HEK293T (cell line): ENCODE measurements at places on chromosomes 4 and X.

GRCh38 chrX:133337250-133337649 lies 78.0 kb downstream of the GPC4 start:
- no peak for DNase-seq

DNA sequence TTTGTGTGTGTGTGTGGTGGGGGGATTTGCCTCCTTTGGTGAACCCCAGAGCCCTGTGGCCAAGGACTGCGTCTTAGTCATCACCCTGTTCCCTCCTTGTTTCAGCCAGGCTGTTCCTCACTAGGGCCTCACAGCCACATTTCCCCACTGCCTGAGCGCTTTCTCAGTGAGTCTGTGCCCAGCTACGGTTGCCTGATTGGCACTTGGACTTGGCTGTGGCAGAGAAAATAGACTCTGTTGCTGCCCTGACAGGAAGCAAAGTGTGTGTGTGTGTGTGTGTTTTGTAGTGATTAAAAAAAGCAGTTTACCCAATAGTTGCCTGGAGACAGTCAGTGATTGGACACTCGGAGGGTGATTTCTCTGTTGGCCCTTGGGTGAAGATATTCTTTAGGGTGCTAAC lies 113.0 kb downstream of the UCHL1 start:
- DNase-seq = no peak

DNA sequence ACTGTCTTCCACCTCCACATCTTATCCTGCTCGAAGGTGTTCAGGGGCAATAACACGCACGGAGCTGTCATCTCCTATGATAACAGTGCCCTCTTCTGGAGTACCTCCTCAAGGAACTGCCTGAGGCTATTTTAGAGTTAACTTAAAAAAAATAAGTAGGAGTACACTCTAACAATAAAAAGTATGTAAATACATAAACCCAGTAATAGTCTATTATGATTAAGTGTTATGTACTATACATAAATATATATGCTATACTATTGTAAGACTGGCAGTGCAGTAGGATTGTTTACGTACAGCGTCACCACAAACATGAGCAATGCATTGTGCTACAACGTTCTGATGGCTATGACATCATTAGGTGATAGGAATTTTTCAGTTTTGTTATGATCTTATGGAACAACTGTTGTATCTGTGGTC lies 34.5 kb upstream of the TLR2 start:
- DNase-seq = no peak

- no peak for DNase-seq
Observed at GRCh38 chrX:83145876-83146275, 362.2 kb upstream of the POU3F4 start.

DNA sequence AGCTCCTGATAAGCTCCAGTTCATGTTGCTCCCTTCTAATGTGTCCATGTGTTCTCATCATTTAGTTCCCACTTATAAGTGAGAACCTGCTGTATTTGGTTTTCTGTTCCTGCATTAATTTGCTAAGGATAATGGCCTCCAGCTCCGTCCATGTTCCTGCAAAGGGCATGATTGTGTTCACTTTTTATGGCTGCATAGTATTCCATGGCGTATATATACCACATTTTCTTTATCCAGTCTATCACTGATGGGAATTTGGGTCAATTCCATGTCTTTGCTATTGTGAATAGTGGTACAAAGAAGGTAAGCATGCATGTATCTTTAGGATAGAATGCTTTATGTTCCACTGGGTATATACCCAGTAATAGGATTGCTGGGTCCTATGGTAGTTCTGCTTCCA lies 197.2 kb upstream of the ITM2A start:
- no peak for DNase-seq

DNA sequence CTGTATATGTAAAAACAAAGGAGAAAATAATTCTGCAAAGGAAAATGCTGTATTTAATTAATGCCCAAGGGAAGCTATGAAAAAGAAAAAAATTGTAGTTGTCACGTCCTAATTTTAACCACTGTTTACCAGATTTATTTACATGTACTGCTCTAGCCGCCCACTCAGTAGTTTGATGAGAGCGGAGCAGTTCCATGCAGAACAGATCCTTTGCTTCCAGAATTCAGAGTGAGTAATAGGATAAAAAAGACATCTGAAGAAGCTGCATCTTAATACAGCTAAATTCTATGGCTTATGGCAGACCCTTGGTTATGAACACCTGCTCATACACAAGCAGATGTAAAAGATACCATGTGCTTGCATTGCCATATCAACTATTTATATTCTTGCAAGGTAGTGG lies 287.0 kb downstream of the GASK1B start:
- DNase-seq = no peak

GRCh38 chr4:143424276-143424675 lies 87.6 kb downstream of the GAB1 start:
- no peak for DNase-seq

DNA sequence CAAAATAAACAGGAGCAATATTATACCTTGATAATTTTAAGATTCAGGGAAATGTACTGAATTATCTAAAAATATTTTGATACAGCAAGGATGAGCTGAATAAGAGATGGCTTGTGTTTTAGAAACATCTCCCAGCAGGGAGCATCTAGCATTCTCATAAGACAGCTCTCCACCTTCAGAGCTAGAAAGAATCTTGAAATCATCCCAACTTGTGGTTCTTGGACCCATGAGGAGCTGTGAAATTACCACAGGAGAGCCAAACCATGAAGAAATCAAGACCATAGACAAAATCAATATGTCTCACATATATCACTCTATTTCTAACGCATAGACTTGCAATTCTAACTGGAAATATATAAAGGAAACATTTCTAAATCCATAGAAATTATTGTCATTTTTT lies 210.6 kb upstream of the DKK2 start:
- DNase-seq = no peak
